Panc1 (cell line): ENCODE measurements at places on chromosomes 5 and 9.

DNA sequence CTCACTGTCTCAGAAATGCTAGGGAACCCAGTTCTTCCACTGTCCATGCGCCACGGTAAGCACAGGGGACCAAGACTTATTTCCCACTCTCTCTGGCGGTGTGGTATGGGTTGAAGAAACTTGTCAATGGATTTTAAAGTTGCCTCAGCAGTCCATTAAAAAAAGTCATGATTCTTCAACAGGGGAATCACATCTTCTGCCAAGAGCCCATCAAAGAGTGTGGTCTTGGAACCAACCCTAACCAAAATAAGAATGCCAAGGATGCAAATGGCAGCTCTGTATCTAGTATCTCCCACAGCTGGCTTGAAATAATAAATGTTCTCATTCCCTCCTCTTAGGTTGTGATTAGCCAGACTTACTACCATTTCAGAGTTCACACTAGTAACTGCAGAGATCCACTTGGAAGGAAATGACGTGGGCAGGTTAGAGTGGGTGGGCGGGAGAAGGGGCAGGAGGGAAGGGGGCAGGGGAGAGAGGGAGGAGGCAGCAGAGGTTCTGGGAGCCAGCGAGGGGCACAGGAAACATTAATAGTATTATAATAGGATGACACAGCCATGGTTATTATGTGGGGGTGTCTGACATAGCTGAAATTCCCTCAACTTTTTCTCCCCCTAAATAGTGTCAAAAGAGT is 17.6 kb downstream of the PTCH1 start:
- no peak for DNase-seq

GRCh38 chr5:137564398-137564961 is 65.4 kb upstream of the SPOCK1 start:
- no peak for DNase-seq

DNA sequence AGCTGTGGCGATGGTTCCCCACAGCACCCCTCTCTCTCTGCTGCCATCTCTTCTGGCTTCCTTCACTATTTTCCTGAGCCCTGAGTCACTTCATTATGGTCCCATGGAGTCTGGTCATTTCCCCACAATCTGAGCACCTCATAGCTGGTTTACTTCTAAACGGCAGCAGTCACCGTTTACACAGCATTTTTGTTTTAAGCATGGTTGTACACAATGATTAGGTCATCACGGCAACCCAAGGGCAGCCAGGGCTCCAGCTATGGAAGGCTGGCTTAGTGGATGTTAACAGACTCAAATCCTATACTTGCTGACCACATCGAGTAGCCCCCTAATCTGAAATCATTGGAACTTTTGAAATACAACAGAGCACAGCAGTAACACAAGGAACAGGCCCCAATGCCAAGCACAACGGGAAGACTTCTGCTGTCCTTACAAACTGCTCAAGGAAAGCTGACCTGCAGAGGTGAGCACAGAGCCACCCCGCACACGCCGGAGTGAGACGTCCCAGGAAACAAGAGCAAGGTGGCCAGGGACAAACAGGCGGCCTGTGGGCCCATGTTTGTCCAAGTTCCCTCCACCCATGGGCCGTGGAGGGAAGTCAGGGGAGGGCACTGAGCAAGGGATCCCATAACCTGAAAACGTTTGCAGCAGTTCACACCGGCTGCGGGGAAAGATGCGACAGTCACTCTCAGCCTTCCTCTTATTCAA is 22.9 kb downstream of the CAMSAP1 start:
- no peak for DNase-seq

DNA sequence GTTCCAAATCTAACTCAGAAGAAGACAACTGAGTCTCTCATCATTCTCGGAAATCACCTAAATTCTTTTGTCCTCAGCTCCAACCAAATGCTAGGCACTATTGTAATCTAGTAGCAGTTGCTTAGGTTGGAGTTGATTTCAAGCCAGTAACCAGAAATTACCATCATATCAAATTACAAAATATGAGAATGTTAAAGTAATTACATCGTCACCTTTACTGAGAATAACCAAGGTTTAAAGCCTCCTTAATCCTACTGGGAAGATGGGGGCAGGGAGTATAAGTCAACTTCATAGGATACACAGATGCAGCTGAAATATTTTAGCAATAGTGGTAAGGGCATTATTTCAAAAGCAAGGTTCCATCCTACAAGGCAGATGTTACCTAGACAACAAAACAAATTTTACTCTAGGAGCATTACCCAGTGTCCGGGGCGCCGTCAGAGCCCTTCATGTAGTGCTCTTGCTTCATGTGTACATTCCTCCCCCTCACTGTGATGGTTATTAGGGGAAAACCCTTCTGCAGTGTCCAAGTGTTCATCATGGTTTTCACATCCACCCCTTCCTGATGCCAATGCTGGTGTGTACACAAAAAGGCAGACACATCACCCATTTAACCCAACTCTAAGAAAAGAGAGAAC is 19.5 kb downstream of the ERAP1 start:
- DNase-seq = no peak

DNA sequence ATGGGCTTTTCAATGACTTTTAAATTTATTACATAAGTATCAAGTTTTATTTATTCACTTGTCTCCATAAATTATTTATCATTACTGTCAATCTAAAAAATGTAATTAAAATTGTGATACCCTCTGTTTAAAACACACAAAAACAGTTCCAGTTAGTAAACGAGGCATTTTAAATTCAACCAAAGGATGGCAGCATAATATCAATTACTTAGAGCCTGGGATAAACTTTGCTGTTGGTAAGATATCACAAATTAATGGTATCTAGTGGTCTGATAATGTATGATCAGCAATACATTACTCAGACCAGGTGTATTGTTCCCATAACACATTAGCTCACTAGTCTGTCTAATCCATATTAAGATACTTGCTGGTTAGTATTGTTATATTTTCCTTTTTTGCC is 9.6 kb upstream of the IFNE start:
- no peak for DNase-seq

GRCh38 chr5:108543486-108543885 is 161.6 kb upstream of the FBXL17 start:
- DNase-seq = no peak

- DNase-seq = no peak
These were observed 16.0 kb upstream of the JADE2 start for GRCh38 chr5:134509308-134510040.

GRCh38 chr5:42874621-42875198 is 63.0 kb upstream of the SELENOP start:
- no peak for DNase-seq

GRCh38 chr5:180471866-180472265 is 22.3 kb upstream of the CNOT6 start:
- no peak for DNase-seq

DNA sequence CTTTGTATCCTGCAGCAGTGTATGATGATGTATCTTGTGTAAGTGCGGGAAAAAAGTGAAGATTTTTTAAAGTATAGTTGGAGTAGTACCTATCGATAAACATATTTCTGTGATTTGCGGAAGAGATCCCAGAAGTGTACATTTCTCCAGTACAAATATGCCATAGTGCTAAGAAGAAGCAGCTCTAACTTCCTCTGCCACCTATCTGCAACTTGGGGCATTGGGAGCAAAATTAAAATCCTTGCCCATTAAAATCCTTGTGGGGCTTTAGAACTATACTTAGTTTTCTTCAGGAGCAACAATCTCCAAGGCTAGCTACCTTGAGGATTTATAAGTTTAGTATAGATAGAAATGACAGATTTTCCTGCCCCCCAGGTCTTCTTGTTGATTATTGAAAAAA is 123.7 kb downstream of the VCAN start:
- no peak for DNase-seq

DNA sequence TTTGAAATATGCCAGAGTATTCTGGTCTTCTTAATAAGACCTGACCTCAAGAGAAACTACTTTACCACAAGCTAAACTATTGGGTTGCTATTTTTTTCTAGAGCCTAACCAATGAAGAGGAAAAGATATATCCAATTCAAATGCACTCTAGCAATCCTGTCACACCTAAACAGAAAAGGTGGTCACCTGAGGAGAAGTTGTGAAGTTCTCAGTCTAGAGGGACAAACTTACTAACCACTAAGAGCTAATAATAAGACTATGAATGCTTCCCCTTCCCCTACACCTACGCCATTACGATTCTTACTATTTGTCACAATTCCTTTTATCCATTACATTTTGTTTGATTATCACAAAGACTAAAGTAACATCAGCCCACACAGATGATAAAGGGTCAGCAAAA is 29.7 kb downstream of the RLN2 start:
- no peak for DNase-seq

GRCh38 chr9:120710110-120710981 is 3.9 kb downstream of the MEGF9 start:
- no peak for DNase-seq

DNA sequence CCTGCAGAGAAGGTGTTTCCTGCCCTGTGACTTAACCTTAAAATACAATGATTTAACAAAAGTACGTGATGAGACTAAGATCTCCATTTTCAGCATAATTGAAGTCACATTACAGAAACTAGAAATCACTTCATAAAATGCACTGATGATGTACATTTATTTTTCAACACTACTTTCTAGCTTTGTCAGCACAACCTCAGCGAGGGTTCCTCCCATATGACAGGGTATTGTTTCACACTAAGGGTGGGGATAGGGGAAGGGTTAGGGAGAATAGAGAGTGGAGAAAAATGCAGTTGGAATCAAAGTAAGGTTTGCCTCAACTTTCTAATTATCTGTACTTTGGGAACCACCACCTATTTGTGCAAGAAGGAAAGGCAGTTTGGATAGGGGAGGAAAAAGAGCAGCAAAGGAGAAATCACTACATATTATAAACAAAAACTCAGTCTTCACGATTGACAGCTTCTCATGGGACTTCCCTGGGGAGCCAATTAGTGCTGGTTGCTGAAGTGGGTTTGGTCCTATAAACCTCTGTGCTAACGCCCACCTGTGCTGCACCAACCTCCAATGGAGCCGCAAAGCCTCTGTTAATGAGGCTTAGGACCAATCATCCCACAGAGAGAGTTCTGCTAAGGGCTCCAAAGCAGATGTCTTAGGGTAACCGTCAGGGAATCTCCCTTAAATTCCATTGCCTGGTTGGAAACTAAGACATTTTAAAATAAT is 369.2 kb upstream of the PDE4D start:
- DNase-seq = no peak

DNA sequence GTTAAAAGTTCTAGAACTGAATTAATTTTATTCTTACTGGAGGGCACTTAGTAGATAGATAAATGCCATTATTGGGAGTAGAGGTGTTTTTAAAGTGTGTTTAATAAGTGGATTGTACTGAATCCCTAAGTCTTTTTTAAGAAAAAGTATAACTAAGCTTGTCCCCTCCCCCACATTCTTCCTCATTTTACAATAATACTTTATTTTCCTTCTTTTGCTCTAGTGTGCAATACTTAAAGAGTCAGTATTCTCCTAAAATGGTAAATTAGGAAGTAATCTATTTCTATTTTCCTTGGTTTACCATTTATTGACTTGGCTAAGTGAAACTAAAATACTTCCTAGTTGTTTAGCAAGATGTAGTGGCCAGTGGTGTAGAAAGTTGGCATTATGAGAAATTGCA is 11.6 kb downstream of the UBLCP1 start:
- no peak for DNase-seq

DNA sequence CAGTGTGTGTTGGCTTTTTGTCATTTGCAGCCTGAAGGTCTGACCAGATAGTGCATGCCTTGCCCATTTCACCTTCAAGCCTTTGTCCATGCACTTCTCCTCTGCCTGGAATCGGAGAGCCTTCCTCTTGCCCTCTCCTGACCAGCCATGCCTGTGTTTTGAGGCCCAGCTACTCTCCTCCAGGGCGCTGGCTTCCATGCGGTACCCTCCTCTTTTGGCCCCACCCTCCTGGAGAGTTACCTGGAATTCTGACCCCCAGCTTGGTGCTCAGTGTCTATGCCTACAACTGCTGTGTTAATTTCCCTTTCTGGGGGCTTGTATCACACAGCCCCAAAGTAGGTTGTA is 52.5 kb downstream of the CXXC5 start:
- DNase-seq = no peak

GRCh38 chr5:176659860-176660461 is 12.7 kb downstream of the TSPAN17 start:
- no peak for DNase-seq

DNA sequence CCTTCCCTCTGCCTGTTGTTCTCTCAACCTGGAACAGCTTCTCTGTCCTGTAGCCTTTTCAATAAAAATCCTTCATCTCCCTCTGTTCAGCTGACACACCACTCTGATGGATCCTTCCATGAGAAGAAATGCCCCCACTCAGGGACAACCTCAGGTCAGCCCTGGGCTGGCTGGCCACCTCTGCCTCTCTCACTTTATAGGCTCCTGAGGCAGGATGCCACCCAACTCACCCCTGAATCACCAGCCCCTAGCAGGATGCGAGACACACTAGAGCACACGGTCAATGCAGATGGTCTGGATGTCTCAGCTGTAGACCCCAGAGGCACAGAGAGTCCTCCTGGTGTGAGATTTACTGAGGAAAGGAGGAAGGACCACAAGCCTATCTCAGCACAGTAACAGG is 93.8 kb downstream of the GABBR2 start:
- no peak for DNase-seq

DNA sequence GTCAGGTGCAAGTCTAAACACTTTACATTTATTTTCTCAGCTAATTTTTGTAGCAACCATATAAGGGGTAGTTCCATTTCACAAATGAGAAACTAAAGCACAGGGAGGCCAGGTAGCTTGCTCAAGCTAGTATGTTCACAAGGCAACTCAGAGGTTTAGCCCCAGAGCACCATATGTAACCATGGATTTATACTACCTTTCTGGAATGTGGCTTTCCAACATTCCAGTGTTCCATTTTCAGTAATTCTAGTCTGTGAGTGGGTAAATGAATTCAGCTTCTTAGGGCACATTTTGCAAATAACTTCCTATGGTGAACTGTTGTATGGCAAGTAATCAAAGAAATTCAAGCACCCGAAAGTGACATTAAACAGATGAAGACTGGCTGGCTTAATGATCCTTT is 25.0 kb upstream of the CAST start:
- DNase-seq = no peak

GRCh38 chr5:11620172-11620571 is 284.1 kb downstream of the CTNND2 start:
- DNase-seq = no peak

DNA sequence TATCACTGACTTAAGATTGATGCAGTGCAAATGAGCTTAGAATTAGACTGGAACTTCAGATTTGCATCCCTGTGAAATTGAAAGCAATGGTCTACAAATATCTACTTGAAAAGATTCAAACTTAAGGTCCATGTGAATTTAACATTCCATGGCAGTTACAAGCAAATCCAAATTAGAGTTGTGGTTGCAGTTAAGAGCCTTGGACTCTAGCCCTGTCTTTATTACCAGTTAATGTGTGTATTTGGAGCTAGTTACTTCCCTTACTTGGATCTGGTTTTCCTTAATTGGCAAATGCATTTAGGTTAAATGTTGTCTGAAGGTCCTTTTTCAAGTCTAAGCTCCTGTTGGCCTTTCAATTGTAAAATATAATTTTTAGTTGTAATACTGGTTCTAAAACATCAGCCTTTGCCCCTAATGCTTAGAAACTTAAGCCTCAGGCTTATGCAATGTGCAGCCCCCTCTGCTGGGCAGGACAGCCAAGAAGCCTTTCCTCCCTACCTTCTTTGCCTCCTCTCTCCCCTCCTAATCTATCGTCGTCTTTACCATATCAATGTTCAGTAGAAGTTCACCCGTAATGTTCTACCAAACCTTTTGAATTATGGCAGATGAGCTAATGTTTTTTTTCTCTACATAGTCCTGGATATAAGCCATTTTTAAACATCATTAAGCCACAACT is 59.5 kb downstream of the ERMP1 start:
- DNase-seq = no peak
